ENCODE measurements at places on chromosomes 1 and 21.

DNA sequence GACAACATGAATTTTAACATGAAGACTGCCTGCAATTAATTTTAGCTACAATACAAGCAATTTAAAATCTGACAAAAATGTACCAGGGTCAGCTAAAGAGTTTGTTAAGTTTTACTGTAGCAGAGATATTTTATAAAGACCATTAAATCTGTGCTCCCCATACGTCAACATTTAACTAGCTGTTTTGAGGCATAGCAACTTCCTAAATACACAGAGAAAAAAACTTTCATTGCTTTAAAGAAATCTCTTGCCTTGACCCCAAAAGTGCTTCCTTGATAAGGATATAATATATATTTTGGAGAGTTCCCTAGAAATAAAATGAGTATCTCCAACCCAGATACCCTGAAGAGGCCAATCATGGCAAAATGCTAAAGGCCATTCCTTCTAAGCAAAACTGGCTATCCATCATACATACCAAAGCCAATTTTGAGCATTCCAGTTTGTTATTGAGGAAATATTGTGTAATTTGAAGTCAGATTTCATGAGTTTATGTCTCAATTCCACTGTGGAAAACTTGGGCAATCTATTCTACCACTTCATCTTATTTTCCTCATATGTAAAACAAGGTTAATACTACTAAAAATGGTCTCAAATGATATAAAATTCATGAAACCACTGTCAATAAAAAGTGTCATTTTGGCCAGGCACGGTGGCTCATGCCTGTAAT lies 19.1 kb downstream of the ASPM start:
- no peak for DNase-seq

DNA sequence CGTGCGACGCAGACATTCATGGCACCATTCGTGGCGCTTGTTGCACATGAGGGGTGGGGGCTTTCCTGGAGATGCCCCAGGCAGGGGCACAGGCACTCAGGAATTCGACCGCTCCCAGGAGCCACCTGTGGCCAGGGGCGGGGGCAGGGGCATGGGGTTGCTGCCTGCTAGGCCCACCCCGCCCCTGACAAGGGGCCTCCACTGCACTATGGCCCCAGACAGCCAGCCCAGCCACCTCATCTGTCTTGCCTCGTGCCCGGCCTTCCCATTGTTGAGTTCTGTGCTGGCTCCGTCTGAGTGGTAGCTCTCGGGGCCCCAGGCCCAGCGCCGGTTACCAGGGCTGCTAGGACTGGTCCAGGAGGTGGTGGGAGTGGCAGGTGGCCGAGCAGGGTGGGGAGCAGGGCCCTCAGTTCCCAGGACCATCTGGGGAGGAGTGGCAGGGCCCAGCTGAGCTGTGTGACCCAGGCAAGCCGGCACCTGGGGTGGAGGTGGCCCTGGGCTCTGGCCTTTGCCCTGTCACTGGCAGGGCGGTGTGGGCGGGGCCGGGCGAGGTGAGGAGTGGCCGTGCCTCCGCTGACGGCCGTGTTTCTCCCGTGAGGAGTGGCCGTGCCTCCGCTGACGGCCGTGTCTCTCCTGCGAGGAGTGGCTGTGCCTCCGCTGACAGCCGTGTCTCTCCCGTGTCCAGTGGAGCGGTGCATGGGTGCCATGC lies 1.9 kb downstream of the PLCH2 start:
- DNase-seq: no peak

- DNase-seq: no peak
Measured at GRCh38 chr1:244576259-244576892, 76.5 kb upstream of the DESI2 start.

- DNase-seq: no peak
Measured at GRCh38 chr1:2469103-2469940, 6.8 kb upstream of the PLCH2 start.

- DNase-seq: no peak
Measured at GRCh38 chr1:199936441-199936840, 91.1 kb upstream of the NR5A2 start.

DNA sequence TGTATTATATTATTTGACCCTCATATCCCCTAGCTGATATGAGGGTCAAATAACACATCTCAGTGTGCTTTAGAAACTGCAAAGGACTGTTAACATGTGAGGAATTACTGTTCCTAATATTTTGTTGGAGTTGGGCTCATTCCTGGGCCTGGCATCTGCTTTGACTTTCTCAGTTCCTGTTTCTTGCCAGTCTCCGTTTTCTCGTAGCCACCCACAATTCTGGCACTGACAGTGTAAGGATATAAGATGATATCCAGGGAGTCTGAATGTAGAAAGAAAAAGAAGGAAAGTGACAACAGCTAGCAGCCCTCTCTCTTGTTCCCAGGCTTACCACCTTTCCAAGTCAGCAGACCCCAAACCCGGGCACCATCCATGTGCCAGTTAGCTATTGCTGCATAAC lies 54.4 kb upstream of the SCMH1 start:
- DNase-seq: no peak

GRCh38 chr1:155173478-155174323 lies at the start of gene TRIM46:
TRIM46 (plus strand) TSS chr1:155173849; CDS start chr1:155173967, 118 bp downstream.
- DNase-seq: peak; percentile 74

GRCh38 chr1:71738910-71739309 lies 543.4 kb downstream of the NEGR1 start:
- no peak for DNase-seq

- peak; percentile 79 for DNase-seq
Measured at GRCh38 chr1:21294266-21294989, 4.2 kb upstream of the ECE1 start.

- DNase-seq: no peak
Measured at GRCh38 chr1:169271098-169271497, 96.5 kb downstream of the NME7 start.

- DNase-seq: no peak
Measured at GRCh38 chr1:100516857-100517256, 21.1 kb upstream of the GPR88 start.

GRCh38 chr1:157734321-157734720 lies 33.8 kb upstream of the FCRL3 start:
- no peak for DNase-seq

- DNase-seq: no peak
Measured at GRCh38 chr1:201038186-201038876, 14.8 kb upstream of the KIF21B start.

GRCh38 chr1:207866471-207867135 lies 44.3 kb downstream of the CD34 start:
- no peak for DNase-seq

- DNase-seq: no peak
Measured at GRCh38 chr1:53378932-53379661, 51.2 kb upstream of the LRP8 start.

GRCh38 chr1:36658838-36659237 lies 176.1 kb upstream of the CSF3R start:
- no peak for DNase-seq

GRCh38 chr1:174519844-174520243 lies 72.1 kb downstream of the GPR52 start:
- DNase-seq: no peak

DNA sequence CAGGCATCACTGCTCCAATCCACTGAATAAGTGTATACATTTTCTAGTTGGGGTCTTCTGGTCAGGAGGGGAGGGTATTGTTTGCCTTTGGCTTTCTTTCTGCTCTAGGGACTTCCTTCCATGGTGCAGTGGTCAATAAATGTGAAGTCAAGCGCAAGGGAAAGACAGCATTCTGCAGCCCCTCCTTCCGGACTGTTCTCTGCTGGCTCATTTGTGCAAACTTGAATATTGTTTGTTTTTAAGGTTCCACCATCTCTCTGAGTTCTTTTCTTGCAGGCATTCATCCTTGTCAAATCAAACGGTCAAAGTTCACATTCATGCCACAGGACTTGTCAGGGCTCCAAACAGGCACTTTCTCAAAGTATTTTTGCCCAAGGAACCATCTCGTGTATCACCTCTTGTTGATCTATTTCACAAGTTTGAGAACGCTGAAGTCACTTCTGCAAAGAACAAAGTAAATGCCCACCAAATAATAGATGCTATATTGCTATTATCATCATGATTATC lies 205.6 kb upstream of the KAZN start:
- DNase-seq: no peak
